ENCODE measurements at places on chromosomes 12 and 14.

- DNase-seq: no peak
Measured at GRCh38 chr12:106646472-106646871, 63.7 kb downstream of the RFX4 start.

- DNase-seq: no peak
Measured at GRCh38 chr14:105153739-105154475, 14.7 kb downstream of the JAG2 start.

GRCh38 chr14:96097752-96098151 lies 58.6 kb downstream of the C14orf132 start:
- no peak for DNase-seq

DNA sequence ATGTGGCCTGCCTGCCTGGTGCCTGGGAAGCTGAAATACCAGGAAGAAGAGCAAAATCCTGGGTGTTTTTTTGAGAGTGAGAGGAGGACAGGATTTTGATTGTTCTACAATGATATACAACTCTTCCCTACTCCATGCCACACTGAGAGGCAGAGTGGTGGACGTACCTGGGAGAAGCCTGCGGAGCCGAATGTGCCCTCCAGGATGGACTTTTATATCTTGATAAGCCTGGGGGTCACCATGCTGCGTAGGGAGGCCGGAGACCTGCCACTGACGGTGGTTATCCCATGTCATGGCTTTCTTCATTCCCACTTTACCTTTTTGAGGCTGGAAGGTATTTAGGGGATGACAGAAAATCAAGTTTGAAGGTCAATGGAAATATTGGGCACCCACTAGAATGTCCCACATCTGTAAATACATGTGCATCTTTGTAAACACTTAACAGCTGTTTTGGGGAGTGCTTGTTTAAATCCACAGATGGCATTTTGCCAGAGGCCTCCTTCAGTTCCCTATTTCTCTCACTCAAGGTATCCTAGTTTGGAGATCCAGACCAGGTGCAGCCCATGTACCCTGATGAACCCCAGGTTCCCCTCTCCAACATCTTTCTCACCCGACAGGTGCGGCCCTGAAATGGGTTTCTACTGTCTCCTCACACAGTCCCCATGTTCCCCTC lies 1.1 kb upstream of the GLT1D1 start:
- DNase-seq: no peak

- no peak for DNase-seq
Measured at GRCh38 chr12:49357103-49357678, 10.1 kb upstream of the SPATS2 start.

- DNase-seq: no peak
Measured at GRCh38 chr12:53500142-53500775, 824 bp upstream of the TARBP2 start.

DNA sequence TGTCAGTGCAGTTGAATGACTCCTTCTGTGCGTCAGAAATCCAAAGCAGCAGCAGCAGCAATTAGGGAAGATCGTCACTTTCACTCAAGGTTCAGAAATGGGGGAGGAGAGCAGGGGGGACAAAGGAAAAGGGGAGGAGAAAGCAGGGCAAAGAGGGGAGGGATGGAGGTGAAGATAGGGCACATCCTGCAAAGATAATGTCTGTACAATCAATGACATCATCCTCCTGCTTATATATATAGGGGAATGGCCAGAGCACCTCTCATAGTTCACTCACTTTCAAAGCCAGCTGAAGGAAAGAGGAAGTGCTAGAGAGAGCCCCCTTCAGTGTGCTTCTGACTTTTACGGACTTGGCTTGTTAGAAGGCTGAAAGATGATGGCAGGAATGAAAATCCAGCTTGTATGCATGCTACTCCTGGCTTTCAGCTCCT lies at the start of gene NTS:
Gene NTS (plus strand): TSS at position 265 of the 431 bp plus-strand sequence. CDS start 109 bp downstream, at position 374.
- DNase-seq: no peak

GRCh38 chr14:56809270-56810146 lies 771 bp downstream of the OTX2 start:
- DNase-seq: no peak

DNA sequence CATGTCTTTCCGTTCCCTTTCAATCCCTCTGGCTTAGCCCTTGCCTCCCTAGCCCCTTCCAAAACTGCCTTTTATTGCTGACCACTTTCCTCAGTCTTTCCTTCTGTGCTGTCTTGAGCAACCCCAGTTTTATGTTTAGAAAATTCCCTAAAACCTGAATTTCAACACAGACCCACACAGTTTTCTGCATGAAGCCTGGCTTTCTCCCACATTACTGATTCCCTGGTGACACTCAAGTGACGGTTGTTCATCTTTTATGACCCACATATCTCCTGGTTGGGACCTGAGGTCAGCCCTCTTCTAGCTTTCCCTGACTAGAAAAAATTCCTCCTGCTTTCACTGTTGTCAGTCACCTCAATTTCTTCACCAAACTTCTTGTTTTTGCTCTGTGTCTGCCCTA lies 21.0 kb downstream of the FGD4 start:
- DNase-seq: no peak

DNA sequence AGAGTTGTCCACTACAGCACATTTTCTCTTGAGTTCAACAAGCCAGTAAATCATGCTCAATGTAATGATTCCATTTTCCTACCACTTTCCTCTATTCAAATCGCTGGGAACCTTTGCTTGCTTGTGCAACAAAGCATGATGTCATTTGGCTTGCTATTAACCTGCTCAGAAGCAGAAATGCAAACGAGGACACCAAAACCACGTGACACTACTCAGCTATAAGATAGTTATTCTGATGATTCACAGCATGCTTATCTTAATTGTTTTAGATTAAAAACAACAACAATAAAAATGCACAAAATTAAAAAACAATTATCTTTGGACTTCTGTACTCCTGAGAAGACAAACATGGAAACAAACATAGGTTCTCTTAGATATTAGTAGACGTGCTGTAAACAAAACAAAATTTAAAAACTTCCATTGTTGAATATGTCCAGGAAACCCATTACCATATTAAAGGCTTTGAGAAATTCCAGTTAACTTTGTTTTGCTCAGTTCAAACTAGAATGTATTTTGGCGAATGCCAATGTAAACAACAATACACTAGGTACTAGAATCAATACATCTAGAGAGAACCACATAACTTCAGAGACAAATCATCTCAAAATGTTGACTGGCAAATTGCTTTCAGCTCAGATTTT lies 77.5 kb upstream of the KRAS start:
- DNase-seq: no peak

- no peak for DNase-seq
Measured at GRCh38 chr12:109467978-109468676, 9.0 kb downstream of the KCTD10 start.

DNA sequence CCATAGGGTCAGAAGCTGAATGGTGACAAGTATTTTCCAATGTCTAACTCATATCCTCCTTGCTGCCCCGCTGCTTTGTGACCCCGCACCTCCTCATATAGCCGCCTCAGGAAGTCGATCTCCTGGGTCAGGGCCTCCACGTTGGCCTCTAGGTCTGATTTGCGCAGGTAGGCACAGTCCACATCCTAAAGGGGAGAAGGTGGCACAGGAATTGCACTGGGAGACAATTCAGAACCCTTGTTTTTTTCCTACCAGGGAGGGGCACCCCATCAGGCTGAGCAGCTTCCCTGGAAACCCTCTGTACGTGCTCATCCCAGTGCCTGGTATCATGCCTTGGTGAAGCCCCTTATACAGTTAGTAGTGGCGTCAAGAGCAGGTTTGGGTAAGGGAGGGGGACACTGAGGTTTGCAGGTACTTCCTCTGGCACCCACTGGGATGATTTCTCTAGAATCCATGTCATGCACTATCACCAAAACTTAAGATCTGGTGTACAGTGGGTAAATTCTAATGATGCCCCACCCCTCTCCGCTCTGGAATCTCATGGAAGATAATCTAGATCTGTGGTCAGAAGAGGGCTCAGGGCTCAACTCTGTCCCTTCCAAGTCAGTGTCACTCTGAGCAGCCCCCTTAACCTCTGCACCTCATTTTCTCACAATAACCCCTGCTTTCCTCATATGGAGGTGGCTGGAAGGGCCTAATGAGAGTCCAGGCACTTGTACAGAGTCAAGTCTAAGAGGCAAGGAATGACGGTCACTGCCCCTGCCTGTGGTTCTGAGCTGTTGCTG lies 20.1 kb upstream of the KRT86 start:
- no peak for DNase-seq

DNA sequence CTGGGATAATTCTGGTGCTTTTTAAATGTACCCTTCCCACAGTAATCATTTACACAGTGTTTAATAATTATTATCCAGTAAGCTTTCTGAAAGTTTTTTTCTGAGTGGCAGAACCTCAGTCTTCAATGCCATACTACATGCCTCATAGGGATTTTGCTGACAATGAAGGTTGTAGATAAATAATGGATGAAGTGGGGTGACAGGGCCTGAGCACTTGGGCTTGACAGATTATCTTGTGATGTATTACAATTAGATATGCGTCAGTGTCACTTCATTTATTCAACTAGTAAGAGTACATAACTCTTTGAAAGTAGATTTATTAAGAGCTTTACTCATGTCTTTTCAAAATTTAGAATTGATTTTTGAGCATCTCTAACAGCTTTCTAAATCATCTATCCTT lies 176.1 kb downstream of the PDZRN4 start:
- no peak for DNase-seq

DNA sequence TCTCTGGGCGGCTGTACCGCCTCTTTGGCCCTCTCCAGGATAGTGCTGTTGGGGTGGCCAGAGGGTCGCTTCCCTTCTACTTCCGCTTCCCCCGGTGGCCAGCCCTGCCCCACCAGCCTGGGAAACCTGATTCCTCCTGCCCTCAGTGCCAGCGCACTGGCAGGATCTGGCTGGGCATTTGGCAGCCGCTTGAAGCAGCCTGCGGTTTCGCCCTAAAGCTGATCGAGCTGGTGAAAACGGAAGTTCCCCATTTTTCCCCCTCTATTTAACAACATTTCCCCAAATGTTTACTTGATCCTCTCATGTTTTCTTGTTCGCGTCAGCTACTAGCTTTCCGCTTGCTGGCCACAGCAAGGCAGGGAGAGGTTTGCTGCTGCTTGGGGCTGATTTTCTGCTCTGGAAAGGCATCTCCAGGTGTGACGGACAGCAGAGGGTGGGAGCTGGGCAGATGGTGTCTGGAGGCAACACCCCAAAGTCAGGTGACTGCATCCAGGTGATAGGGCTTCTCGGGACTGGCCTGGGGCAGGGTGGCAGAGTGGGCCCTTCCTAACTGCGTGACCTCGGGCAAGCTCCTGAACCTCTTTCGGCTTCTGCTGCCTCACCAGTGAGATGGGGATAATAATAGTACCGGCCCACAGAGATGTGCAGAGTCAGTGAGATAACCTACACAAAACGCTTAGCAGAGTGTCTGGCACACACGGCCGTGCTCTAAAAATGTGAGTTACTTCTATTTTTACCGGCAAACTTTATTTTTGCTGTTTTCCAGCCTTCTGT lies 53.1 kb downstream of the TSPAN9 start:
- no peak for DNase-seq

GRCh38 chr12:123151457-123152454 lies 866 bp upstream of the PITPNM2 start:
- no peak for DNase-seq

DNA sequence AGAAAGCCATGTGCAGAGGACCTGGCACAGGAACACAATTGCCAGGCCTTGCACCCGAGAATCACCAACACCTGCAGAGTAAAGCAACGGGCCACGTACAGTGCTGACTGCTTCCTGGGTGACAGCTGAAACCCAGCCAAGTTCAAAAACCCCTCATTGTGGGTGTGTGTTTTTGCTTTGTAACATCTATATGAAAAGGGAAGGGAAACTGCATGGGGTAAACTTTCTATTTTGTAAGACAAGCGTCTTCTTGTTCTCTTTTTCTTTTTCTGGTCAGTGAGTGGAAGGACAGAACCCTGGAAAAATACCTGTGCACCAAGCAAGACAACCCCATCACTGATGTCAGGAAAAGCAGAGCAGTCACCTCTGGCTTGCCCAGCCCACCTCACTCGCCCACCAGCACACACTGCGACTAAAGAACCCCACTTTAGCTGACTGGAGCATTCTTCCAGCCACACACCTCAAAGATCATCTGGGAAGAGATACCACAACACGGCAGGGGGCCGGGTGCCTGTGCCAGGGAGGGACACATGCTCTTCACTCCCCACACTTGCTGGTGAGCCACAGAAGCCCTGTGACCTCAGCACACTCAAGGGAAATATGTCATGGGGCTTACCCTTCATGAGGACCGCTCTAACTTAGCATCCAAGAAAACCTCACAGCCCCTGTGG lies 172.3 kb downstream of the NDUFA12 start:
- DNase-seq: no peak

DNA sequence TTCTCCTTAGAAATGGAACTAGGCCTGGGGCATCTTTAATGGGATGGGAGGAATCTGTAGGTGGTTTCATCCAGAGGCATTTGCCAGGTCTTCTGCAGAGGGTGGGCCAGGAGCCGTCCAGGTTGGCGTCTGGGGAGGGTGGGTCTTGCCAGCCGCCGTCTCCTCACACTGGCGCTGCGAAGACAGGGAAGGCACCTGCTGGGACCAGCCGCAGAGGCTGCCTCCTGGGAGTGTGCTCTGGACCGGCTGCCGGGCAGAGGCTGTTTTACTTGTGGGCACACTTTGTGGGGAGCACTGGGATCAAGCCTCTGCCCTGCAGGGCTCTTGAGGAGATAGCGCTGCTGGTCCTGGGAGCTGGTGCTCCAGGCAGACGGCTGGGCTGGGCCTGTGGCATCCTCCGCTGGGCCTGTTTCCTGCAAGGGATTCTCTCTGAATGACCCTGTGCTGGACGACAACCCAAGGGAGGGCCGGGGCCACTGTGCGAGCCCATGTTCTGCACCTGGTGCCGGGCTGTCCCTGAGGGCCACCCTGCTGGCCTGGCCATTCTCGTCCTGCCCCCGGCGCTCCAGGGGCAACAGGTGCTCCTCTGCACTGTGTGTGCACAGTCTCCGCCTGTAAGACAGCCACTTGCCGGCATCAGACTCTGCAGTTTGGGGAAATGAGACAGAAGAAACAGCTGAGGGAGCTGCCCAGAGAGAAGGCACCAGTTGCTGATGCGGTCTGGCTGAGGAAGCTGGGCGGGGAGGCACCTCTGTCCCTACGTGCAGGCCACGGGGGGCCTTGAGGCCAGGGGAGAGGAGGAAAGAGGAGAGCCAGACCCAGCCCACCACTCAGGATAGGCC lies 10.0 kb upstream of the TEX22 start:
- DNase-seq: no peak

DNA sequence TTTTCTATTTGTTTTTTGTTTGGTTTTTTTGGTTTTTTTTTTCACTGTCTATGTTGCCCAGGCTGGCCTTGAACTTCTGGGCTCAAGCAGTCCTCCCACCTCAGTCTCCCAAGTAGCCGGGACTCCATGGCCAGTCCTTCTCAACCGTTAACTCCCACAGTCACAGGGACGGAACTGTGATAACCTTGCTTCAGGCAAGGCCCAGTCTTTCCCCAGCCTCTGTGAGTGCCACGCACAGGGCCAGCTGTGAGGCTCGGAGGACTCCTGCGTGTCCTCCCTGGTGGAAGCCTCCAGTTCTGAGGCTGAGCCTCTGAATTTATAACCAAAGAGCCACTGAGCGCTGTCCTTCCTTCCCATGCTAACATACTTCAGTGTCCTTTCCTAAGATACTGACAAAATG lies 23.7 kb downstream of the PSMC1 start:
- DNase-seq: no peak

DNA sequence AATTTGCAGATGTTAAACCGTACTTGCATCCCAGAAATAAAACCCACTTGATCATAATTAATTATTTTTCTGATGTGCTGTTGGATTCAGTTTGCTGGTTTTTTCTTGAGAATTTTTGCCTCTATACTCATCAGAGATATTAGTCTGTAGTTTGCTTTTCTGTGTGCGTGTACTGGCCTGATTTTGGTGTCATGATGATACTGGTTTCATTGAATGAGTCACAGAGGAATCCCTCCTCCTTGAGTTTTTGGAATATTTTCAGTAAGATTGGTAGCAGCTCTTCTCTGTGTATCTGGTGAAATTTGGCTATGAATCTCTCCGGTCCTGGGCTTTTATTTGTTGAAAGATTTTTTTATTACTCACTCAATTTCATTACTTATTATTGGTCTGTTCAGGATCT lies 100.4 kb upstream of the PMCH start:
- DNase-seq: no peak
